ENCODE measurements at places on chromosomes 6 and 20. TPM values are rescaled to one million over a fixed set of nuclear protein-coding genes. Genes with fewer than 3 reads are reported as not detected.

- peaks cover 11% of the 10 kb centered on the region for H3K27me3 ChIP-seq
- no peak overlapping the region for H3K4me3 ChIP-seq
- DNase-seq = no peak
Observed at GRCh38 chr6:168067081-168067759, 11.8 kb downstream of the FRMD1 start.

GRCh38 chr6:154112181-154112809 lies 73.3 kb downstream of the OPRM1 start:
- H3K4me1 ChIP-seq = peaks cover 32% of the 10 kb centered on the region
- no peaks in the 10 kb centered on the region for H3K27me3 ChIP-seq

- H3K4me3 ChIP-seq = peak overlapping the region; percentile 64
- no peak for DNase-seq
- no peaks in the 10 kb centered on the region for H3K27me3 ChIP-seq
- peak overlapping the region; percentile 61 for H3K27ac ChIP-seq
- no peaks in the 10 kb centered on the region for H3K4me1 ChIP-seq
- no peaks in the 10 kb centered on the region for H3K36me3 ChIP-seq
Observed at GRCh38 chr6:27188885-27189418, 58.5 kb upstream of the PRSS16 start.

DNA sequence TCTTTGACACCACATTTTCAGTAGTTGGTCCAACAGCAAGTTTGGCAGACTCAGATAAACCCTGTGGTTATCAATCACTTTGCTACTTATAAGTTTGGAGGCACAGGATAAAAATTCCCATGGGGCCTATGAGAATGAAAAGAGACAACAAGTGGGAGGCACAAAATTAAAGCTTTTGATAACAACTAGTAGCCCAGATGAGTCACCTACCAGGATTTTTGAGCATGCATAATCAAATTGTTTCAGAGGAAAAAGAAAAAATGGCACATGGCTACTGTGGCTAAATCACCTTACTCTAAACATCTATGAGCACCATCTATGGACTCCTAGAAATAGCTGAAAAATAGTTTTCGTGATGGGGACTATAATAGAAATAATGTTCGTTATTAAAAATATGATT lies 40.8 kb upstream of the BMP5 start:
- no peaks in the 10 kb centered on the region for H3K27me3 ChIP-seq
- H3K36me3 ChIP-seq = no peaks in the 10 kb centered on the region
- H3K27ac ChIP-seq = no peak overlapping the region
- H3K4me1 ChIP-seq = peaks cover 15% of the 10 kb centered on the region
- no peak overlapping the region for H3K4me3 ChIP-seq

The SIRPB2 gene
- 2.1 TPM for polyA plus RNA-seq

DNA sequence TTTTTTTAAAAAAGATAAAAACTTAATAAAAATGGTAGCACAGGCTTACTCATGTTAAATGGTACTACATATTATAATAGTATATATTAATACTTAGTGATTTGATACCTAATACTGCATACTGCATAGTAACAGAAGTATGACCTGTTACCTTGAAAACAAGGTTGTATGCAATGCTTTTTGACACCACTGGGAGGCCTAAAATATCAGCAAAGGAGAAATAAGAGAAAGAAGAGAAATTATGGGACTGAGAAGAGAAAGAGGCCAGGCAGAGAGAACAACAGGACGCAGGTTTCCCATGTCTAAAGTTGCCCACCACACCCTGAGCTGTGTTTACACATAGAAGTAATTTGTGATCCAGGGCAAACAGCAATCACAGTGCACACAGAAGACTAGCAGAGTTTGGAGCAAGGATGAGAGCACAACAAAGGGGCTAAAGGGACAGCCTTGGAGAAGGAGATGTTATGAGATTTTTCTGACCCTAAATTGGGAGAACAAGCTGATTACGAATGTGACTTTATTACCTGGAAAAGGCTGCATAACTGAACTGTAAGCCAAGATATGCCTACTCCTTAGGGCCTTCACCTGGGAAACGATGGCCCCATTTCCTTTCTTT lies 73.2 kb downstream of the ROS1 start:
- DNase-seq = no peak
- no peak overlapping the region for H3K4me3 ChIP-seq
- no peak overlapping the region for H3K27ac ChIP-seq
- no peaks in the 10 kb centered on the region for H3K36me3 ChIP-seq

Measured in keratinocyte (primary cell).